Head of caudate nucleus (tissue), 42 donors: ENCODE measurements at places on chromosomes 2 and 18.

DNA sequence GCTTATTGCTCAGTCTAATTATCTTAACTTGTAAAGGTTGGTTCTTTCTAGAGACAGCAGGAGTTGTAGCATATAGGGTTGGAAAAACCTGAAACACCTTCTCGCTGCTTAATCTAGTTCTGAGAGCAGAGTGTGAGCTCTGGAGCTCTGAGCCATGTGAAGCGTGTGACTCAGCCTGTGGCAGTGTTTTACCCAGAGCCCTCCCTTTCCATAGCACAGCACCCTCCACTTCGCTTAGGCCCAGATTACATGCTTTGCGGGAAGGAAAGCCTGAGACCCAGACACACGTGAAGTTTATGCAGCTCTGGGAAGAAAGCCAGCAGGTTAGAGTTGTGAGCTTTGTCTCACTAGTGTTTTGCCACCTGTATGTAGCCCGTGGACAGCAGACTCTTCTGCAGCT, 74.5 kb downstream of the INPP4A start:
- no peak for DNase-seq

- DNase-seq: no peak
These were observed 268.0 kb downstream of the DYSF start for GRCh38 chr2:71721362-71721665.

DNA sequence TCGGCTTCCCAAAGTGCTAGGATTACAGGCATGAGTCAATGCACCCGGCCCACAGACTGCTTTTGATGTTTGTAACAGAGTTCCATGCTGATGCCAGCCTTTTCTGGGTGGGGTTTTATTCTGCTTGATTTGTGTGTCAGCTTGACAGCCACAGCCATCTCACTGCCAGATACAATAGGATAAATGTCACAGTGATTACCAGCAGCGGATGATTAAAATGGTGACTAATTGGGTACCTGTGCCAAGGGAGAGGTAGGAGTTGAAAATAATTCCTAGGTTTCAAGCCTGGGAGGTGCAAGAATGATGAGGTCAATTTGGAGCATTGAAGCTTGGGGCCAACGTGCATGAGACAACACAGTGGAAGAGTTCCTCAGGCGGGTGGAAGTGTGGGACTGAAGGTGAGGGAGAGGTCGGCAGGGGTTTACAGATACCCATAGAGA, 39.4 kb downstream of the SH2D6 start:
- peak; percentile 45 for DNase-seq

- DNase-seq: no peak
These were observed 29.0 kb downstream of the KIF5C start for GRCh38 chr2:148903979-148904378.
